ENCODE measurements at places on chromosomes 16 and 17.

DNA sequence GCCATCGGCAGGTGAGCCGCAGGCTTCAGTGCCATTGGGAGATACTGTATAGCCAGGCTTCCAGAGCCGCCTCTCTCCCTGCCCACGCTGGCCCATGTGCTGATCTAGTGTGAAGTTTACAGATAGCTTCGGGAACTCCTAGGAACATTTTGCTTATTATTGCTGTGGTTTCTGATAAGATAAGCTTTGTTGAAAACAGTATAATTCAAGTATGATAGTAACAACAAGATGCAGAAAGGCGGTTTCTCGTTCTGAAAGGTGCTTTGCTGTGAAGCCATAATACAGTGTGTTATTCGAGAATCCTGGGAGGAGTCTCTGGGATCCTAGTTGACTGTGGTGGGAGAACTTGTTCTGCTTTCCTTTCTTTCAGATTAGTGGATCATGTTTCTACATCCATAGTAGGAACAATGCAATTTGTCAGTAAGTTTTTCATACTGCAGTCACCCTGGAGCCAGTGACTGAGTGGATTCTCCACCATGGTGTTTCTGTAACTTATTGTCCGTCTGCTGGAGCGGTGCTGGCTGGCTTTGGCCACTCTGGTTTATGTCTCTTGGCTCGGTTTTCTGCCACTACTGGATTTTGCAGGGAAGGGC, 31.5 kb downstream of the RAB11FIP3 start:
- DNase-seq: no peak

GRCh38 chr17:76594690-76595089, 9.0 kb upstream of the ST6GALNAC2 start:
- DNase-seq: no peak

- no peak for DNase-seq
Observed at GRCh38 chr16:11506741-11507305, 79.9 kb downstream of the LITAF start.

DNA sequence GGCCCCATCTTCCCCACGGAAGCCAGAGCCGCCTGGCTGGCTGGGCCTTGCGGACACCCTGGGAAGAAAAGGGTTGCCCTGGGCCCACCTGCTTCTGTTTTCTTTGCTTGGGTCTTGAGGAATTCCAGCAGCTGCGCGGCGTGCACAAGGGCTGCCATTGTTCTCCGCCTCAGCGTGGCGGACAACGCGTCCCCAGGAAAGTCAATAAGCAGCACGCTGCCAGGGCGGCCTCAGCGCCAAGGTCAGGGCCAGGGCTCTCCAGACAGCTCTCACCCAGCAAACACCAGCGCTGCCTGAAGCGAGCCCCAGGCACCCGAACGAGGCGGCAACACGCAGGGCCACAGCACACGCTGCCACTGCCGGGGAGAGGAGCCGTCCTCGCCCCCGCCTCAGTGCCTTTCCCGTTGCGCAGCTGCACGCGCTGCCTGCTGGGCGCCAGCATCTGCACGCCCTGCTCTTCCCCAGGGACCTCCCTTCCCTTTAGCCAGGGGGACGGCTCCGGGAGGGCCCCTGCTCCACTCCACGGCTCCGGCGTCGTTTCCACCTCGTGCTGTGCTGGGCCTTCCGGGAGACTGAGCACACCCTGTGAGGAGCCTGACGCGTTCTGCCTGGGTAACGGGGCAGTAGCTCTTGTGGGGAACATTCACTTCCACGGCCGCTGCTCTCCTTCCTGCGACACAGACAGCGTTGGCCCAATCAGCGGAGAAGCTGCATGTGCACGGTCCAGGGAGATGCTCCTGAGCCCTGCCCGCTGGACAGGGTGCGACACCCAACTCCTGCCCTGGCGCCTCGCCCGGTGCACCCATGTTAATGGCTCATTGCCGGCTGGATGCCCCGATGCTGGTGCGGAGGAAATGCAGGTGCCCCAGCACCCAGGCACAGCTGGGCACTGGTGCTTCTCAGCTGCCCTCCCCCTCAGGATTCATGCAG, 57.8 kb downstream of the LMF1 start:
- no peak for DNase-seq

- peak; percentile 79 for DNase-seq
Observed at GRCh38 chr16:56246051-56246817, 54.9 kb downstream of the GNAO1 start.

GRCh38 chr17:64354824-64355535, 35.7 kb downstream of the PECAM1 start:
- DNase-seq: no peak

GRCh38 chr17:1071103-1071825, 74.3 kb downstream of the TIMM22 start:
- no peak for DNase-seq

GRCh38 chr16:48546774-48547173, 63.2 kb downstream of the N4BP1 start:
- no peak for DNase-seq
